ENCODE measurements at places on chromosomes 1 and 21.

DNA sequence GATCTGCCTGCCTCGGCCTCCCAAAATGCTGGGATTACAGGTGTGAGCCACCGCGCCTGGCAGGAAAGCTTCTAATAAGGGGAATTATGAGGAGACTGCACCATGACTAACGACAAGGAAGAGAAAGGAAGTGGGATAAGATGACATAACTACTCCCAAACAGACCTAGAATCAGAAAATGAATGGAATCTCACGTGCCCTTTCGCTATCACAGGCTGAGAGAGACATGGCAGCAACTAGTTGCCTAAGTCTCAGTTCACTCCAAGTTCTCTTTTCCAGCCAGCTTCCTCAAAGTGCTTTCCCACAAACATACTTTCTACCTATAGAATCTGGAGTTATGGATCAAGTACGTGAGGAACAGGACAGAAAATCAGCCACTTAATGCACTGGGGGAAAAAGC lies 2.0 kb downstream of the PI4KB start:
- no peak for DNase-seq

- peak; percentile 89 for DNase-seq
Observed at GRCh38 chr1:109619576-109620400, at the start of the genes AMPD2 and GNAT2. TSS of gene AMPD2 (plus strand) at chr1:109619837. CDS start at chr1:109621176, 1,339 bp downstream. TSS of gene GNAT2 (minus strand) at chr1:109619616. CDS start at chr1:109612870, 6,746 bp downstream.

- DNase-seq, result no peak
Observed at GRCh38 chr1:89855413-89856123, 34.7 kb downstream of the LRRC8D start.

DNA sequence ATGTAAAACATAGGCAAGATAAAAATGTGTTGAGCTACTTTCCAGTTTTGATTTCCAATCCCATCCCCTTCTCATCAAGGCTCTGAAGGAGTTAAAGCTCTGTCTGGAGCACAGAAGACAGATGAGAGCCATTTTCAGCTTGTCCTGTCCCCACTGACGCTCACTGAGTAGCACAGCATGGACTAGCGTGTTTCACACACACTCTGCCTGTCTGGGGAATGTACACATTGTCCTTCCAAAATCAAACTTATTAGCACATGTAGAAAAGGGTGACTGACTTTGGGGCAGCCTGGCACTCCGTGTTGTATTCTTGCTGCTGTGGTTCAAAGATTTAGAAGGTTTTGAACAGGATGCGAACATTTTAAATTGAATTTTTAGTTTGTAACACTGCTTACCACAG lies 139.2 kb downstream of the NEK7 start:
- DNase-seq, result no peak

GRCh38 chr1:50666849-50667248 lies 243.6 kb upstream of the DMRTA2 start:
- no peak for DNase-seq

DNA sequence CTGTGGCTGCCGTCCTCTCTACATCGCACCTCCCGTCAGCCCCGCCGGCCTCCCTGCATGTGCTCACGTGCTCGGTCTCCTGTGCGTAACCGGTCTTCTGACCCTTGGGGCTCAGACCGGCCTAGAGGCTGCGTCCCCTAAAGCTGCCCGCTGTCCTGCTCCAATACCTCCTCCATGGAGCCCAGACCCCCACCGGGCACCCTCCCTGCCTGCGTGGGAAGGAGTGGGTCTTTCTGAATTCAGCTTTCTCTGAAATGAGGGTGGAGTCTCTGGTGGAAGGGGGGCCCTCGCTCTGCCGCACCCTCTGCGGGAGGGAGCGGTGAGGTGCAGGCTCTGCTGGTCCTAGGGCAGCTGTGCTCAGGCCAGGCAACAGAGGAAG lies 18.7 kb upstream of the POFUT2 start:
- no peak for DNase-seq

GRCh38 chr1:232507571-232507970 lies 122.4 kb downstream of the SIPA1L2 start:
- DNase-seq, result no peak

- DNase-seq, result no peak
Observed at GRCh38 chr1:63966016-63966415, 192.2 kb downstream of the ROR1 start.

GRCh38 chr1:1614204-1614953 lies 921 bp upstream of the MIB2 start:
- DNase-seq, result peak; percentile 56

All from K562 (cell line).